Activated naive CD4-positive, alpha-beta T cell treated with anti-CD3 and anti-CD28 coated beads for 36 hours (primary cell): ENCODE measurements at places on chromosomes 16 and 17.

- DNase-seq: no peak
Measured at GRCh38 chr17:6276711-6277110, 158.2 kb downstream of the AIPL1 start.

- DNase-seq: no peak
Measured at GRCh38 chr17:6057562-6057961, 12.6 kb upstream of the WSCD1 start.

DNA sequence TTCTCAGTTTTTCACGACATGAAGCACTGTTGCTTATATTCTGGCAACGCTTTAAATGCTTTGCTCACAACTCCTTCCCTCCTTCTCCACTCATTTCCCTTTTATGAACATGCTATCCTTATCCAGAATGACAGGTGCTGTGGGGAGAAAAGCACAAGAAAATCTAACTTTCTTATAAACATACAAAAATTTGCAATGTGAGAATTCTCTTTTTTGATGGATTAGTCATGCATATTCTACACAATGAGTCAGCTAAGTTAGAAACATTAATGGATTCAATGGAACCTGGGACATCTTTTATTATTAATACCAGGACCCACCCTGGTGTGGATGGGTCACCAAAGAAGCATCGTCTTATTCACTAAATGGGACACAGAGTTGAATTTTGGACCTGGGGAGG lies 234.6 kb upstream of the CDH5 start:
- no peak for DNase-seq

DNA sequence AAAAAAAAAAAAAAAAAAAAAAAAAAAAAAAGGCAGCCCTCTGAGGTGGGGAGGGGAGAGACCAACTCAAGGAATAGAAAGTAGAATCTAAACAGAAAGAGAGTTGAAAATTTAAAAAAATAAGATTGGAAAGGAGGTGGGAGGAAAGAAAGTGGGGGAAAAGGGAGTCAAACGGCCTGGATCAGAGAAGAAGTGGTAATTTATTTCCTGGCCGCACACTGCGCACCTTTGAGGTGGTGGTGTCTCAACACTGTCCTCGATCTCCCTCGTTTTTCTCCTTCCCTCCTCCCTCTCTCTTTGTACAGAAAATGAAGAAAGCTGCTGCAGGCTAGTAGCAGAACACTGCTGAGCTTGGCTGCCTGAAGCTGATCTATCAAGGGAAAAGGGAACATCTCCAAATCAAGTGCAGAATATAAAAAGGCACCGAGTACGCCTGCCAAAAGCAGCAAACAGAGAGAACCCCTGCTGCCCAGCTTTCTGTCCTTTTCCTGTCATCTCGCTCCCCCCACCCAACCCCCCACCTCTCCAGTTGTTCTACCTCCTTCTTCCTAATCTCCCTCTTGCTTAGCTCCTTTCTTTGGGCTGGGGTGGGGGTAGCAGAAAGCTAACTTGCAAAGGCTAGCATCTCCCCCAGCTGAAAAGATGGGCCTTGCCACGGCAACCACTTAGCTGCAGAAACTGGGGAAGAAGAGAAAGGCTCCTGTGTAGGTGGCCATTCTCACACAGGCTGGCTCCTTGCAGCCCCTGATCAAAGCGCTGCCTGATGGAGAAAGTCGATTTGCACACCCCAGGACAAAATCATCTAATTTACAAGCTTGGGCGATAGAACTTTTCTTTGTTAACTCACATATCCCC lies 22.5 kb downstream of the AXIN2 start:
- no peak for DNase-seq

DNA sequence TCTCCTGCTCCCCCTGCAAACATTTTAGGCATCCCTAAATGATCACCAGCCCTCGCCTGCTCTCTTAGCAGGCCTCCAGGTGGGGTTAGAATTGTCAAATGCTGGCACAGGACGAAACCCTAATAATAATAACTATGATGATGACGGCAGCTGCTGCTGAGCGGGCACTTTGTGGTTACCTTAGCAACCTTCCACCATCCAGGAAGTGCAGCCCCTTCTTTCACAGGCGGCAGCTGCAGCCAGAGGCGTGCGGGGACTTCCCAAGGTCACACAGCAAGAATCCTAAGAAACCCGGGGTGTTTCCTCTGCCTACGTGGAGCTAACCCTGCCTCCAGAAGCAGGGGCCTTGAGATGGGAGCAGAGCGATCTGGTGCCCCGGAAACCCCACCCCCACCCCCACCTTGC lies 22.4 kb upstream of the EIF1 start:
- peak; percentile 88 for DNase-seq

DNA sequence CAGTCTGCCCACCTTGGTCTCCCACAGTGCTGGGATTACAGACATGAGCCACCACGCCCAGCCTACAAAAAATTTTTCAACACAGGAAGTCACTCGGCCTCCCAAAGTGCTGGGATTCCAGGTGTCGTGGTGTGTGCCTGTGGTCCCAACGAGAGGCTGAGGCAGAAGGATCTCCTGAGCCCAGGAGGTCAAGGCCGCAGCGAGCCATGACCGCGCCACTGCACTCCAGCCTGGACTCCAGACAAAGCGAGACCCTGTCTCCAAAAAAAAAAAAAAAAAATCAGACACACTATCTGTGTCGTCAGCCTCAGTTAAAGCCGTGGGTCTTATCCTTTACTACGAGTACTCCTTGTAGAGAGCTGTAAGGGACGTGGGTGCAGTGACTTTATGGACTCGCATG lies 15.8 kb downstream of the USP22 start:
- no peak for DNase-seq

GRCh38 chr17:77363821-77364361 lies 223.1 kb downstream of the SEC14L1 start:
- peak; percentile 62 for DNase-seq

DNA sequence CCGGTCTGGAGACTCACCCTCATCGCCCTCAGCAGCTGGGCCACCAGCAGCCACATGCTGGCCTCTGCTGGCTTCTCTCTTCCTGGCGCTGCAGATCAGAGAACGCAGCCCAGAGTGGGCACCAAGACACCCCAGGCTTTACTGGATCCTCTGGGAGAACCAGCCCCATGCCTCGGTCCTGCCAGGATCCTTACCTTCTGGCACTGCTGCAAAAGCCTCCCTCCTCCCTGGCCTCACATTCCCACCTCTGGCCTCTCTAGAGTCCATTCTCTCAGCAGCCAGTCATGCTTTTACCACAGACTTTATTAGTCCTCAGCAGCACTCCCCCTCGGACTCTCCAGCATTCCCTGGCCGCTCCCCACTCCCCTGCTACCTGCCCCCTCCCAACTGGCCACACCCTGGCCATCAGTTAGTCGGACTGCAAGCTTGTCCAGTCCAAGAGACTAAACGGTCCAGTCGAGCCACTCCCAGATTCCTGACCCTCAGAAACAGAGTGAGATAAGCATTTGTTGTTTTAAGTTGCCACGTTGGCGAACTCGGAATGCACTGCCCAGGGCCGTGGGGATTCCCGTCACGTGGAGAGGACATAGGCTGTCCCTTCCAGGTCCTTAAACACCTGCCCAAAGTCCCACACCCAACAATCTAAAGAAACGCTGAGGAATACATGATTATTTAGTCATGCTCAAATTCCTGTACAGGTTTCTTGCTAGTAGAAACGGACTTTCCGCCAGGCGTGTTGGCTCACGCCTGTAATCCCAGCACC lies 5.9 kb upstream of the SPG7 start:
- no peak for DNase-seq
